ENCODE measurements at places on chromosomes 5 and 9. TPM values are rescaled to one million over a fixed set of nuclear protein-coding genes. Genes with fewer than 3 reads are reported as not detected.
A peak's percentile ranks its signal among the peaks of the same experiment; 100 is the strongest.

GRCh38 chr9:6243746-6244145 lies 28.1 kb downstream of the IL33 start:
- no peak overlapping the region for H3K4me3 ChIP-seq
- H3K4me1 ChIP-seq, result no peaks in the 10 kb centered on the region
- no peak overlapping the region for H3K27ac ChIP-seq

DNA sequence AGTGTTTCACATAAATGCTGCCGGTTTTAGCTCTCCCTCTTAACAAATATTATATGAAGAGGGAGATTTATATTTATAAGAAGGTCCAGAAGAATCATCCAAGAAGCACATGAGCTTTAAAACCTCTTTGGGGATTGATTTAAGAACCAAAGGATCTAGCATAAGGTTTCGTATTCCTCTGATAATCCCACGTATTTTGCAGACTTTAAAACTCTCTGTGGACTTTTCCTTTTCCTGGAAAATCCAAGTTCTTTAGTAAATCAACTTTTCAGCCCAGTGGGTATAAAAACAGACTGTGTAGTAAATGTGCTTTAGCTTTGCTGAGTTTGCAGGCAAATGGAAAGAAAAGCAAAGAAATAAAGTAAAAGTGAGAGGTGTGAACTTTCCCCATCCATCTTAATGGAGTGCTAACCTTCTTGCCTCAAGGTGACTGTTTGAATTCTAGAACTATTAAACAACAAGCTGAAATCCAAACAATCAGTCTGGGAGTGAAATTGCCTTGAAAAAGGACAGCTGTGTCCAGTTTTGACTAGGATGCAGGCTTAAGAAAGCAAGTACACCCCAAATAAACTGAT lies 363.4 kb upstream of the SLC24A2 start:
- no peaks in the 10 kb centered on the region for H3K36me3 ChIP-seq
- no peaks in the 10 kb centered on the region for H3K4me1 ChIP-seq
- no peaks in the 10 kb centered on the region for H3K27me3 ChIP-seq
- no peak overlapping the region for H3K27ac ChIP-seq
- DNase-seq, result peak; percentile 60

- H3K27me3 ChIP-seq, result no peaks in the 10 kb centered on the region
- H3K27ac ChIP-seq, result no peak overlapping the region
- DNase-seq, result no peak
These were observed 24.5 kb upstream of the SEMA4D start for GRCh38 chr9:89522261-89522958.

- no peak overlapping the region for H3K27ac ChIP-seq
- no peaks in the 10 kb centered on the region for H3K27me3 ChIP-seq
- no peak for DNase-seq
- no peaks in the 10 kb centered on the region for H3K36me3 ChIP-seq
- no peak overlapping the region for H3K4me3 ChIP-seq
- no peaks in the 10 kb centered on the region for H3K4me1 ChIP-seq
These were observed 215.5 kb upstream of the RORB start for GRCh38 chr9:74281674-74282073.

DNA sequence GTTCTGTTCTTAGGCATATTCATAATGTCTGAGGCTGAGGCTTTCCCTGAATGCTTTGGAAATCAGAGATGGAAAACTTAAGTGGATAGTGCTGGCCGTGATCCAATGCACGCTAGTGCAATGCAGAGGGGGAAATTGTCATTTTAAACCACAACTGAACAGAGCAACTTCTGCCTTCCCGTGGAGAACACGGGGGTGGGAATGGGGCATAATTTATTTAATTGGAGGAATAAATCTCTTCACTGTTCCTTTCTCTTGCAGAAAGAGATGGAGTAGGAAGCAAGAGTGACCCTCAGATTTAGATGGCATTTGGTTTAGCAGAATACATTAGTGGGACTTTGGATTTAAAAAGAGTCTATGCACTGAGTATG lies 22.9 kb upstream of the NREP start:
- H3K4me1 ChIP-seq, result no peaks in the 10 kb centered on the region
- DNase-seq, result no peak
- no peaks in the 10 kb centered on the region for H3K36me3 ChIP-seq
- no peak overlapping the region for H3K4me3 ChIP-seq
- H3K27ac ChIP-seq, result no peak overlapping the region
- no peaks in the 10 kb centered on the region for H3K27me3 ChIP-seq

GRCh38 chr9:136902259-136902821 lies 16.0 kb downstream of the TRAF2 start:
- H3K4me1 ChIP-seq, result peaks cover 20% of the 10 kb centered on the region
- DNase-seq, result no peak
- no peaks in the 10 kb centered on the region for H3K27me3 ChIP-seq

- peak overlapping the region; percentile 88 for H3K4me3 ChIP-seq
- no peaks in the 10 kb centered on the region for H3K36me3 ChIP-seq
- peak; percentile 72 for DNase-seq
- H3K27ac ChIP-seq, result peak overlapping the region; percentile 83
- no peaks in the 10 kb centered on the region for H3K4me1 ChIP-seq
These were observed 2.9 kb downstream of the NR2F1-AS1 start for GRCh38 chr5:93577854-93578812.

CHSY3 gene
- 3.0 TPM for total RNA-seq

CCDC152 gene
- 1.1 TPM for total RNA-seq

SAPCD2 gene
- total RNA-seq, result 2.3 TPM

PCDHA9 gene
- 0.85 TPM for total RNA-seq
